ENCODE measurements at places on chromosomes 5 and 9.

GRCh38 chr5:151886546-151887275, 37.9 kb downstream of the GLRA1 start:
- no peak for DNase-seq

GRCh38 chr9:132994410-132995120, 16.1 kb downstream of the GFI1B start:
- no peak for DNase-seq

DNA sequence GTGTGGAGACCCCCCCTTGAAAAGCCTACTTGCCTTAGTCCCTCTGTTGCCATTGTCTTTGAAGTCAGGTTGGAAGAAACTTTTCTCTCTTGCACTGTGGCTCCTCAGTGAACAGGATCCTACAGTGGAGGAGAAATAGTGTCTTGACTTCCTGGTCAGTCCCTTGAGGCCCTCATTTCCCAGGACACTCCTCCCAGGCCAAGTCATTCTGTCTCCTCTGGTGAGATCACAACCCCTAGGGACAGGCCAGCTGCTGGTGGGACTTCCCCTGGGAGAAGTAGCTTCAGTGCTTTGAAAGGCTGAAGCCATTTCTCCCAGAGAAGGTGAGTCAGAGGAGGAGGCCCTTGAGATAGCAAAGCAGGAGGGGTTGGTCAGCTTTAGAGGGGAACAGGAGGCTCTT, 10.1 kb upstream of the GRIA1 start:
- DNase-seq = no peak

- DNase-seq = no peak
Measured at GRCh38 chr9:34664281-34665066, 2.0 kb upstream of the CCL27 start.

DNA sequence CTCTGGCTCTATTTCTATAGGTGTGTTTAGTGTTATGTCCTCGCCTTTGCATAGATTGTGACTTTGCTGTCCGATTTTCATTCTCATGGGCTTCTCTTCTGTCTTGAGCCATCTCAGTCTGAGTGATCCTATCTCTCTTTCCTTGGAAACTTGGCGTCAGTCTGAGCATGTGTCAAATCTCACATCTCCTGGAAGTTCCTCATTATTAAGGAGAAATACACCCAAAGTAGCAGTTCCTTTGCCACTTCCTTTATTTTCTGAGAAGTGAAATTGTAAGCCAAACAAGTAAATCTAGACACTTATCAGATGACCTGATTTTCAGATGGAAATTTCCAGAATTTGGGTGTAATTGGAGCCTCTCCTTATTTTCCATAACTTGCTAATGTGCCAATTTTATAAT, 126.9 kb upstream of the ANKH start:
- DNase-seq = no peak

DNA sequence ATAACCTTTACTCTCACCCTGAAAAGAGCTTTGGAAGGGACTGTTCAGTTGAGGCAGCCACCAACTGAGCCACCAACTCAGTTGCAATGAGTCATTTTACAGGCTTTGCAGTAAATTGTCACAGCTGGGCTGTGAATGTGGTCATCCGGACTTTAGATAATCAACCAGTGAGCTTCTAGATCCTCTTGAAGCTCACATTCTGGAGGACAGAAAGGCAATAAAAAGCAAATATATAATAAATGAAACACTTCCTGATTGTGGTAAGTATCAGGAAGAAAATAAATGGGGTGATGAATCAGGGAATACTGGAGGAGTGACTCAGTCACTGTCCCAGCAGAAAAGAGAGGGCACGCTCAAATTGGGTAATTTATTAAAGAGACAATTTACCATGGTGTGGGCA, 13.2 kb upstream of the C5orf58 start:
- no peak for DNase-seq

DNA sequence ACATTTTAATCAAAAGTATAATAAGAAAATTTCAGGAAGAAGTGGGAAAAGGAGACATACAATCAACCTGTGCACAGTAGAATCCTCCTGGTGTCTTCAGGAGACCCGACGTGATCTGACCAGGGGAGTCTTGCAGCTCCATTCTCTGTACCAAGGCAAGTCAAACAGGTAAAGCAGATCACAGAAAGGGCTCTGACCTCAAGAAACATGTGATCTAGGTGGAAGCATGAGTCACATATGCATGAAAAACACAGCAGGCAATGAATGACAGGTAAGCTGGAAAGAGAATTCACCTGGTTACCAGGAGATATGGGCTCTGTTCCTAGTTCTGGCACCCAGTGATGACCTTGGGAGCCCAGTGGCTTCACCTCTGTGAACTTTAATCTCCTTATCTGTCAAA, 19.4 kb upstream of the FABP6 start:
- DNase-seq = no peak

GRCh38 chr9:135032041-135032835, 55.2 kb upstream of the OLFM1 start:
- no peak for DNase-seq

GRCh38 chr9:108182950-108183381, 672.8 kb downstream of the ACTL7B start:
- no peak for DNase-seq

DNA sequence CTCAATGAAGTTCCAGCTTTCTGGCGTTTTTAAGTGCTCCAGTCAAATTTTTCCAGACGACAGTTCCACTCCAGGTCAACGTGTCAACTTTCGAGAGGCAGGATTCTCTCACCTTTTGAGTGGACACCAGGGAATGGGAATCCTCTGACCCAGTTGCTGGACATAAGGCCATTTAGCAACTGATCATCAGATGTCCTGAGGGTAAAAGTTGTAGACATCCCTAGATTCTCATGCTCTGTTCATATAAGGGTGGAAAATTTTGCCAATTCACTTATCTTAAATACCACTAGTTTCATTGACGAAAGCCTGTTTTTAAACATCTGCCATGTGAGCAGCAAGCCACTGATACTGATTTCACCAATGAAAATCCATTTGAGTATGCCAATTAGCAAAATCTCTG, 275.5 kb downstream of the MAST4 start:
- DNase-seq = no peak

DNA sequence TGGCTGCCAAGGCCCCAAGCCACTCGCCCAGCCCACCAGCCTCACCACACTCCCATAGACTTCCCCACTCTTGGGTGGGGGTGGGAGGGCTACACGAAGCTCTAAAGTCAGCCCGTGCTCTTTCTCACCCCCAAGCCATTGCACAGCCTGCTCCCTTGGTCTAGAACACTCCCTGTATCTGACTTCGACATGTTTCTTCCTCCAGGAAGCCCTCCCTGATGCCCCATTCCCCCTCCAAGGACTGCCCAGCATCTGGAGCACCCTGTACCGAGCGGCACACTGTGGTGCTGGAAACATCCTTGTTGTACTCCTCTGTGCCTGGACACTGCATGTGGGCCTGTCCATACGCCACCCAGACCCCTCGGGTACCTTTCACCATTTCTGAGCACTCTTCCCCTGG, 49.4 kb upstream of the KCNMB1 start:
- DNase-seq = no peak

DNA sequence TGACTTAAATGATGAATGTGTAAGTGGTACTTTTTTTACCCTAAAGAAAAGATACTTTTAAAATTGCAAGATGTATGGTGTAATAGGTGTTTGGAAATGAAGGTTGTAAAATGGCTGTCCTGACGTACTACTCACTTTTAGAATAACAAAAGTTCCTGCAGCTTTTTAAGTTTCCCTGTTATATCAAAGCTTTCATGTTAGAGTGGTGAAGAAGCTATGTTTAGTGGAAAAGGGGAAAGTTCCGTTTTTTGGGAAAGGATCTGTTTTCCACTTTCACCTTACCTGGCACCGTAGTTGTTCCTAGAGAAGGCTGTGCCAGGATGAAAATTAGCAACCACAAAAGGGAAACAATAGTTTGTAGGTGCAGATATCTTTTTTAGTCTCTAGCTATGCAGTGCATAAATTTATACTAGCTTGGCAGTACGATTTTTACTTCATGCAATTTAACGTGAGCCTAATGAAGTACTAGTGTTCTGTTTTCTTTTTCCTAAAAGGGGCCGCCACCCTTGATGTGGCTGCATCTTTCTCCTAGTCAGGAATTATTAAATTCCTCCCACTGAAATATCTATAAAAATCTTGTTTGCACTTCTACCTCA, 1.3 kb downstream of the TNPO1 start:
- DNase-seq = no peak

DNA sequence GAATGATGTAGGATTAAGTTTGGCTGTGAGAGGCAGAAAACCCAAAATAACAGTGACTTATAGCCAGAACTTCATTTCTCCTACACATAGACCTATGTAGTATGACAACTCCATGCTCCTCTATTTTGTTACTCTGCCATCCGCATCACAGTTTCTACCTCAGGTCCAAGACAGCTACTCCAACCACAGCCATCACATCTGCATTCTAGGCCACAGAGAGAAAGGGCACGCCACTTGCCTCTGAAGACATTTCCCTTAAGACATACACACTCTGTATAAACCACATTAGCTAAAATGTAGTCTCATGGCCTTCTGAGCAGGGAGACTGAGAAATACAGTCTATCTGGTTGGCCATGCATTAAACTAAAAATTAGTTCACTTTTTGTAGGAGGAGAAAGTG, 10.0 kb downstream of the SPINK4 start:
- no peak for DNase-seq

DNA sequence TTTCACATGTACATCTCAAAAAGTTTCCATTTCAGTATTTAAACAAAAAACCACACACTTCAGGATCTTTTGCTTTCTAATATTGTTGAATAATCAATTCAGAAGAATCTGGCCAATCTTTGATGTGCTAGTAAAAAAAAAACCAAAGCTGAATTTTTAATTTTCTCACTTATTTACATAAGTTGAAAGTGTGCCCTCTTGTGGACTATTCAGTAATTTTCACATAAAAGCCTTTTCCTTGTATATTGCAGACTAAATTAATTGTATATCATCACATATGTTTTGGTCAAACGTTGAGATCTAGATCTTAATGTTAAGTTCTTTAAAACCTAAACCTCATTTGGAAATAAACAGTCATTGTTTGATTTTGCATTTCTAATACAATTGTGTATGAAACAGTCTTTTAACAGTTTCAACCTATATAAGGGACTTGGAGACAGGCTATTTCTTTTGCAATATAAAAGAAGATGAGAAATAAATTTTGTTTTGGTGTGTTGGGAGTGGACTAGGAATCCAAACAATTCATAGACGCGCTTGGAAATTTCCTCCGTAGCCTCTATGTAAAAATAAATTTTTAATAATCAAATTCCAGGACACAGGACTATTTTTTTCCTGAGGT, 68.1 kb downstream of the NIPBL start:
- DNase-seq = no peak

DNA sequence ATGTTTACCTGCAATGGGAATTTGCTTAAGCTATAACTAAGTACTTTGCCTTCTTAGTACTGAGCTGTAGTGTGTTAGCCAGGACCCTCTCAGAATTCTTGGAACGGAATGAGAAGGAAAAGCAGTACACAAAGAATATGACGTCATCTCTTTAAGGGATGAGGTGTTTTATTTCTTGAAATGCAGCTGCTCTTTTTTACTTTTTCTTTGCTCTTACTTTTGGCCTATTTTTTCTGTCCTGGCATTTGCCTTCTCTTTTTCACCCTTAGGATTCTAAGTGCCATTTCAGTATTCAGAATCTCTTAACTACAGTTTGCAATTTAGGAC, 10.1 kb downstream of the KIF2A start:
- DNase-seq = no peak

GRCh38 chr5:168836603-168837231, 257.5 kb upstream of the PANK3 start:
- no peak for DNase-seq

- DNase-seq = no peak
Measured at GRCh38 chr9:127714951-127715469, 453 bp downstream of the PTRH1 start.

DNA sequence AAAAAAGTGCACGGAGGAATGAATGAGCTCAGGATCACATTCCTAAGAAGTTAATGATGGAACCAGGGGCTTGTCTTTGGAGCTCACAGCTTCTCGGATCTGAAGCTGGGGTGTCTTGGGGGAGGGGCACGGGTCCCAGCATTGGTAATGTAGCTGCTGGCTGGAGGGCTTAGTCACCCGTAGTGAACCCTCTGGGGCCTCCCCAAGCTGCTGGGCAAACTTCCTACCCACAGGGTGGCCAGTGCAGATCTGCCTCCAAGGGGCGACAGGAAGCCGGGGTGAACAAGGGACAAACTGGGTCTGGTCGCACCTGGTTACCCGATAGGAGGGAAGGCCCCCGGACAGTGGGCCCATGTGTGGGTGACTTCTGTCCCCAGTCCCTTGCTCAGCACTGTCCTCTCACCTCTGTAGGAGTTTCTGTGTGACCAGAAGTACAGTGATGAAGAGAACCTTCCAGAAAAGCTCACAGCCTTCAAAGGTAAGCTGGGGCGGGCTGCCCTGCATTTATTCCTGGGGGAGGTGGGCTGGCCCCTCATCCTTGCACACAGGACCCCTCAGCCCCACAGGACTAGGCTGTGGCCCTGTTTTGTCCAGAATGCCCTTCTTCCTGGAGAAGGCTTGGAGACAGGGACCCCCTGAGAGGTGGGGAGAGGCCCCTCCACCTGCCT, 14.1 kb upstream of the NUP214 start:
- DNase-seq = no peak

DNA sequence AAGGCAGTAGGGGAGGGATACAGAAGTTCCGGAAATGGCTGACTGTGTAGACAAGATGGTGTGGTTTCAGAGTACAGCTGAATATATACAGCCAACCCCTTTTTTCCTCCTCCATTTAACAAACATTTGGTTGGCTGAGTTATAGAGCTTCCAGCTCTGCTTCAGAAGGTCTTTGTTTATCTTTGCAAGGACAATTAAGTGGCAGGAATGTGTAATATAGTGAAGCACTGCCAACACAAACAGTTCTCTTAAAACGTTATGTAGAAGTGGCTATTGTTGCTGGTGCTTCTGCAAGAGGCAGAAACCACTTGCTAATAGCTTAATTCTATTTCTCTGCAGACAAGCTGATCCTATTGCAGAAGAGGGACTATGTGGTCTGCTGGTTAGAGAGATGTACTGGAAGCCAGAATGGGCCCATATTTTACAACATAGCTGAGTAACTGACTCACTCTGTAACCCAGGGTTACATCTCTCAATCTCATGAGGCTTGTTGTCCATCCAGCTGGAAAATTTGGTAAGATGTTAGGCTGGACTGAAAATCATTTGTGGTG, 62.7 kb upstream of the OSMR start:
- no peak for DNase-seq

DNA sequence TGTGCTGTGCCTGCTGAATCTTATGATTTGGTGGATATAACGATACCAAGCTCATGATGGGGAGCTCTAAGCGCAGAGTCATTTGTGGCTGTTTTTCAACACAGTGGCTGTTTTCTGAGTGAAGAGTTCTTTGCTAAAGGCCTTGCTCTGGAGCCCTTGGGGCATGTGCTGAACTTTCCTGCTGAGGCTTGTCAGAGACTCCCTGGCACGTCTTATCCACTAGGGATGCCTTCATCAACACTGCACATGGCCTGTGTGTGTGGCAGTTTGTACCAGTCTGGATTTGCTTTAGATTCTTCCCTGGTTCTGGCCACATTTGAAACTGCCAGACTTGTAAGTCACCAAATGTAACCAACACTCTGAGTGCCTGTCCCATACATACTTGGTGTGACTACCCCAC, 188.2 kb downstream of the DMRT2 start:
- DNase-seq = no peak

Measured in D721Med (cell line).